Stimulated activated CD8-positive, alpha-beta memory T cell treated with anti-CD3 and anti-CD28 coated beads, Interleukin-2, amount 100 ng/mL, for 1 hour (primary cell): ENCODE measurements at places on chromosomes 12 and 14.

GRCh38 chr12:57734591-57734990 lies 4.0 kb downstream of the AGAP2 start:
- no peak for DNase-seq

- DNase-seq: no peak
Observed at GRCh38 chr14:85190251-85190650, 339.7 kb upstream of the FLRT2 start.

GRCh38 chr12:9763025-9763424 lies 2.3 kb upstream of the CD69 start:
- DNase-seq: no peak

GRCh38 chr12:79934281-79935020 lies 446 bp downstream of the PPP1R12A start:
- peak; percentile 3 for DNase-seq

- no peak for DNase-seq
Observed at GRCh38 chr14:100567009-100567876, 20.0 kb downstream of the BEGAIN start.

GRCh38 chr12:85138833-85139232 lies 102.7 kb downstream of the LRRIQ1 start:
- no peak for DNase-seq

GRCh38 chr12:28857369-28857768 lies 291.7 kb upstream of the FAR2 start:
- DNase-seq: no peak

DNA sequence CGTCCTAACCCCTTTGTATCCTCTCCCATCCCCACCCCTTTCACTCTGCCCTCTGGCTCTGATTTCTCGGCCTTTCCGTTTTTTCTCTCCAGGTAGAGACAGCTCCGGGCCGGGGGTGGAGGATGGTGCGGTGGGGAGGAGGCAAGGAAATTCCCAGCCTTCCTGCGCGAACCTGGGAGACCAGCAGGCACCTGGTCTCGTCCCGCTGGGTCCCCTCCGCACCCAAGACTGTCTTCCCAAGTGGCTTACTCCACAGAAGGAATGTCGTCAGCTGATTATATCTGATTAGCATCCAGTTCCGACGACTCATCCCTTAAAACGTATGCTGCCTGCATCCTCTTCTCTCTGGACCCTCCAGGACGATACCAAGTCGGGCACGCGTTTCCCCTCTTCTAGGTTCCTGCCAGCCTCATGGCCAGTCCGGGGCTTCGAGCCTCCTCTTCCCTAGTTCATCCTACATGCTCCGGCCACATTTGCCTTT lies 42.2 kb upstream of the CAPRIN2 start:
- no peak for DNase-seq
